ENCODE measurements at places on chromosomes 1 and 21.

DNA sequence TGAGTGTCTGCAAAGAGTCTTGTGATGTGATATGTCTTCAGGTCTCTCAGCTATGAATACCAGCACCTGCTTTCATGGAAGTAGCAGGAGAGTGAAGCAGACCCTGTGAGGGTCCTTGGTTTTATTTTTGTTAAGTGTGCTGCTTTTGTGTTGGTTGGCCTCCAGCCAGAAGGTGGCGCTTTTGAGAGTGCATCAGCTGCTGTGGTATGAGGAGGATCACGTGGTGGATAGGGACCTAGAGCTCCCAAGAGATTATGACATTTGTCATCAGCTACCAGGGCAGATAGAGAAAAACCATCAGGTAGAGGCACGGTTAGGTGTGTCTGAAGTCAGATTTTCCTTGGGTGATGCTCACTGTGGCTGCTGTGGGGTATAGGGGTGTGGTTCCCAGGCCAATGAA is 1232.1 kb downstream of the MRPL39 start:
- DNase-seq: no peak

DNA sequence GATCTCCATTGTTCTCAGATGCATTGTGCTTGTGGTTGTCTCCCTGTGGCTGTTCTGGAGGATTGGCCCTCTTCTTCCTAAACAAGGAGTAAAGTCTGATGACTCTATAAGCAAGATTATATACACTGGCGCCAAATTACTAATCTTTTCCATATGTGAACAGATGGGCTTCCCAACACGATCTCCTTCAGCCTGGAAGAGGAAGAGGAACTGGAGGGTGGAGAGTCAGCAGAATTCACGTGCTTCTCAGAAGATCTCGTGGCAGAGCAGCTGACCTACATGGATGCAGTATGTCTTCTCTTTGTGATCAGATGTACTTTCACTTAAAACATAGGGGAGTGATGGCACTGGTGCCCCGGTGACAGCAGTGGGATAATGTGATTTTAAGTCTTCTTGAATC is 78.7 kb downstream of the RGL1 start:
- no peak for DNase-seq

GRCh38 chr1:6168947-6169586 is 11.1 kb downstream of the CHD5 start:
- DNase-seq: no peak

- no peak for DNase-seq
Measured at GRCh38 chr1:193070942-193071341, 11.5 kb downstream of the RO60 start.

- DNase-seq: no peak
Measured at GRCh38 chr1:5755552-5756125, 236.6 kb downstream of the NPHP4 start.

DNA sequence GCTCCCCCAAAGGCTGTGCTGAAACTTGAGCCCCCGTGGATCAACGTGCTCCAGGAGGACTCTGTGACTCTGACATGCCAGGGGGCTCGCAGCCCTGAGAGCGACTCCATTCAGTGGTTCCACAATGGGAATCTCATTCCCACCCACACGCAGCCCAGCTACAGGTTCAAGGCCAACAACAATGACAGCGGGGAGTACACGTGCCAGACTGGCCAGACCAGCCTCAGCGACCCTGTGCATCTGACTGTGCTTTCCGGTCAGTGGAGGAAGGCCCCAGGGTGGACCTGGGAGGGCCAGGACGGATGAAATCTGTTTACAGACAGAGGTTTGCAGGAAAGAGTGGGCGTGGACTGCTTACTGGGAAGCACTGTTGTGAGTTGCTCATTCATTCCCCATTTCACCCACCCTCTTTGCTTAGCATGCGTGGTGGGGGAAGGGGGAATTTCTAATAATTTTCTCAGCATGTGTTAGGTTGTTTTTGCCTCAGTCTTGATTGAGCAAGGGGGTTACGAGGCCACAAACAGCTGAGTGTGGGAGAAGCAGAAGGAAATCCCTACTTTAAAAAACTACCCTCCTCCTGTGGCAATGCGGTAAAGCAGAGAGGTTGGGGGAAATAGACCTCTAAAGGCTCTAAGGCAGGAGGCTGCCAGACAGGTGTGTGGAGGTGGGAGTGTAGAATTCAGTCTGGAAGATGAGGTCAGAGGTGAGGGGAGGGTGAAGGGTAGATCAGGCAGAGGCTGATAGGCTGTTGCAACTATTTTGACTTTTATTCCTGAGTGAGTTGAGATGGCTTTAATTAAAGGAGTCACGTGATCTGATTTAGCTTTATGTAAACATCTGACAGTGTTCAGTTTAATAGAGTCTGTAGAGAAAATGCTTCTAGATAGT is 1.3 kb downstream of the FCGR2A start:
- DNase-seq: no peak

DNA sequence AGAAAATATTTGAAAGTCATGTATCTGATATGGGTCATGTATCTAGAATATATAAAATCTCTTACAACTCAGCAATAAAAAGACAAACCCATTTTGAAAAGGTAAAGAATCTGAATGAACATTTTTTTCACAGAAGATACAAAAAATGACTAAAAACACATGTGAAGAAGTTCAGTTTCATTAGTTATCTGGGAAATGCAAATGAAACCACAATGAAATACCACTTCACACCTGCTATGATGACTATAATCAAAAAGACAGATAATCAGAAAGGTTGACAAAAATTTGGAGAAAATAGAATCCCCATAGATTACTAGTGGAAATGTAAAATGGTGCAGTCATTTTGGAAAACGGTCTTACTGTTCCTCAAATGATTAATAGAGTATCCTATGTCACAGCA is 631.0 kb downstream of the MRPL39 start:
- no peak for DNase-seq

DNA sequence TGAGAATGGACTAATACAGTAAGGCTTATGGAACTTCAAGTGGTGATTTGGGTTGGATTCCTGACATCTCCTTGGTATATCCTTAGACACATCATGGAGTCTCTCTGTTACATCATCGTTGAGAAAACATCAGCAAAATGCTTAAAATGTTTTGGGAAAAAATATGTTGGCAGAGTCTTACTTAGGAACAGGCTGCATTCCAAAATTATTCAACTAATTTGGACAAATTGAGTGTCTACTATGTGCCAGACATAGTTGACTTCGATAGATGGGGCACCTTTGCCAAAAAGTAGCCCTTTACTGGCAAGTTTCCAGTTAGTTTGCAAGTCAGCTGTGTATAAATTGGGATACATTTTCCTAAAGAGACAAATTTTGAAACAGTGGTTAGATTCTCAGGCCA is 253.4 kb upstream of the ST6GALNAC5 start:
- no peak for DNase-seq

DNA sequence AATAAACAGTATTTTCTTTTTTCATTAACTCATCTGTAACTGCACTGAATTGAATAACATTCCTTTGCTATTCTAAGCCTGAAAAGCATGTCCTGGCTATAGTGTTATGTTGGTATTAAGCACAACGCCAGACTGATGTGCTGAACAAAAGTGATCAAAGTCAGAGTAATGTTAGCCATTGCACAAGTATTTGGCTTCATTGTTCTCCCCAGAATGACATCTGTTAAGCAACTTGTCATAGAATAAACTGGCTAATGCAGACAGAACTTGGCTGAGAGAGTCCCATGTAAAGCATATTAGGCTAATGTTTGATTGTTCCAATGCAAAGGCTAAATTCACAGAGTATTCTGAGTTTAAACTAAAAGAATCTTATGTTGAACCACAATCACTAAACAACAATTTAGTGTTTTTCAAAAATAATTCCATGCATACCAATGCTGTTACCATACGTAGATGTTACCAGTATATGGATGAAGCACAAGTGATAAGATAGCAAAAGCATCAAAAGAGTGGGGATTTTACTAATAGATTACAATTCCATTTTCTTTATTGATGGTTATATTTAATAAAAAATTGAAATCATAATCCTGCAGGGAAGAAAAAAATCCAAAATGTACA is 235.3 kb upstream of the DMRTA2 start:
- no peak for DNase-seq

- no peak for DNase-seq
Measured at GRCh38 chr1:107862064-107862463, 102.9 kb downstream of the VAV3 start.

- no peak for DNase-seq
Measured at GRCh38 chr1:30000266-30000665, 723.1 kb downstream of the MATN1 start.

GRCh38 chr1:112356765-112357164 is 39.2 kb upstream of the CTTNBP2NL start:
- DNase-seq: no peak

- DNase-seq: no peak
Measured at GRCh38 chr1:56777972-56778371, 41.2 kb downstream of the FYB2 start.
